ENCODE measurements at places on chromosomes 4 and X.
A peak's percentile ranks its signal among the peaks of the same experiment; 100 is the strongest.

- DNase-seq, result no peak
These were observed 11.0 kb downstream of the ODAPH start for GRCh38 chr4:75566911-75567310.

DNA sequence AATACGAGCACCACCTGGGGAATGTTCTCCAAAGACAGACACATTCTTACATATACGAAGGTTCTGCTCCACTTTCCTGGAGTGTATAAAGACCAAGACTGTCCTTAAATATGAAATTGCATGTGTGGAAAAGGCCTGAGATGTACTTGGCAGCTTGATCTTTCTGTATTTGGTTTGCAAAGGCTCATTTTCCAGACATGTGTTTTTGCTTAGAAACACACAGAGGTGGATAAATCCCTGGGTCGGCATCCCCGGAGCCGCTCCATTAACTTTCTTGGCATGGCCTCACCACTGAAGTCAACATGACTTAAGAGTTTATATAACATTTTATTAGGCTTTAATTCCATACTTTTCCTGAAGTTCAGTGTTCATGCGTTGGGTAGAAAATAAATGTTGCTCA is 239.4 kb downstream of the LDB2 start:
- DNase-seq, result peak; percentile 69

DNA sequence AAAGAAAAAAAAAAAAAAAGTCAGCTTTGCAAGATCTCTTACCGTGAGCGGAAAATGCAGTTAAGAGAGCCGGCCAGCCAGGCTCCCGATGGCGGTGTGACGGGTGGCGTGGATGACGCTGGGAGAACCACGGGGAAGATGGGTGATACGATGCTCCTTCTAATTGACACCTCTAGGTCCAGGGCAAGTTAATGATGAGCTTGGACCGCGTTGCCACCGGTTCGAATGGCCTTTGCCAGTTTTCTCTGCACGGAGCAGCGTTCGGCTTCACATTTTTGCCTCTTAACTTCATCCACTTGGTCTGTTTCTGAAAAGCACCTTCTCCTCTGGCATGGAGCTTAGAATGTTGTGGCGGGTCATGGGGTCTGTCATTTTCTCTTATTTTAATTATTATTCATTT is 33.2 kb downstream of the SHOX start:
- DNase-seq, result no peak

- no peak for DNase-seq
These were observed 61.1 kb downstream of the FBXO8 start for GRCh38 chr4:174222266-174222872.

GRCh38 chr4:84971319-84971932 is 4.9 kb upstream of the WDFY3 start:
- DNase-seq, result peak; percentile 57

DNA sequence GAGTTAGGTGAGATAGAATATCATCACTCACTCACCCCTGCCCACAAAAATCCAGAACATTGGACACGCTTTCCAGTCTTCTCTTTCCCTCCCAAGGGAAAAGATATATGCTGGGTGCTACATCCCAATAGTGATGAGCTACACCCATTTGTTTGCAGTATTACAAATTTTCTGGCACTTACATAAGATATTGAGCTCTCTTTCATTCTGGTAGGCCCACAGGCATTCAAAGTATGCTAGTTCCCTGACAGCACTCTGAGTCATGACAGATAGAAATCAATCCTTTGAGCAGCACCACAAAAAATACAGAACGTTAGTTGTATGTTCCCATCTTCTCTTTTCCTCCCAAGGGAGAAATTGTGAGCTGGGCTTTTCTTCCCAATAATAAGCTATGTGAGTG is 477.6 kb upstream of the GRID2 start:
- peak; percentile 70 for DNase-seq

DNA sequence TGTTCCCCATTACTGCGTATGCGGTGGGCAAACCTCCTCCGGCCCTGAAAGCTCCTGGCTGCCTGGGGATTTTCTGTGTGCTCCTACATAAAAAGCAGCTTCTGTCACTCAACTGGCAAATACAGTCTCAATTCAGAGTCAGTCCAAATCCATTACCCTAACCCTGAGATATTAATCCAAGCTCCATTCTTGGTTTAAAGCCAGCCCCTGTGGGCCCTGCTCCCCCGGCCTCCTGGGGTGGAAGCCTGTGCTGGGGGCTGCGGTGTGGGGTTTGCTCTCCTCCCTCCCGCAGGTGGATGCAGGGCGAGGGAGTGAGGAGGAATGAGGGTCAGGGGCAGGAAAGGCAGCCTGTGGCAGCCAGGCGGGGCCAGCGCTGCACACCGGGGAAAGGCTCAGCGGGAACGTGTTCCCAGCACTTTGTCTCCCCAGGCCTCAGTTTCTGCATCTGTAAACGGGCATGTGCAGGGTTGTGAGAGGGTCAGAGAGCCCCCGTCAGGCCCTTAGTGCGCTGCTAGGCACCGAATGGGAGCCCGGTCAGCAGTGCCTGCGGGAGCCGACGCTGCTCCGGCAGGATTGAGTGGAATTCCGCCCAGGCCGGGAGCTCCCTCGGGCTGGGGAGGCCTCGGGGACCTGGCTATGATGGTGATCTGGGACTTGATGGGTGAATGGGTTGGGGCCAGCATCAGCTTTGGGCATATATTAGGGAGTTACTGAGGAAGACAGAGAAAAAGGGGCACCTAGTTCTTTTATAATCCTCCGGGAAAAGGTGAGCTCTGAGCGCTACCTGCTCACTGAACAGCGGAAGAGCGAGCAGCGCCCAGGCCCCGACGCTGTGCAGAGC is 6.3 kb upstream of the RGS12 start:
- DNase-seq, result no peak

GRCh38 chrX:71953391-71953790 is 42.7 kb downstream of the NHSL2 start:
- DNase-seq, result no peak

- peak; percentile 63 for DNase-seq
These were observed 9.6 kb upstream of the DLG3 start for GRCh38 chrX:70434914-70435586.

DNA sequence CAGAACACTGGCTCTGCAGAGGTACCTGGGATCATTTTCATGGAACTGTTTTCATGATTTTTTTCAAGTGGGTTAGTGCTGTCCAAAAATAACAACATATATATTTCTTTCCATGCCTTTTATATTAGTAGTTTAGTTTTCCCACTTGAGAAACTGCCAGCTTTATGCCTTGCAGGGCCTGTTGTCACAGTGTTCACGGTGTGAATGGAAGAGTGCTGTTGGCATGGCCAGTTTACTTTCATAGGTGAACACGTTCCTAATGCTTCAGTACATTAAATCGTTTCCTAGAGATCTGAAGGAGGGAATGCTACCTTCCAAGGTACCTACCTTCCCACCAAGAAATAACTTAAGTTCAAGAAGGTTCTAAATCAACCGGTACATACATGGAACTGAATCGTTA is 12.6 kb downstream of the DOCK11 start:
- DNase-seq, result no peak

- DNase-seq, result no peak
These were observed 111.9 kb downstream of the SORBS2 start for GRCh38 chr4:185700048-185700447.

DNA sequence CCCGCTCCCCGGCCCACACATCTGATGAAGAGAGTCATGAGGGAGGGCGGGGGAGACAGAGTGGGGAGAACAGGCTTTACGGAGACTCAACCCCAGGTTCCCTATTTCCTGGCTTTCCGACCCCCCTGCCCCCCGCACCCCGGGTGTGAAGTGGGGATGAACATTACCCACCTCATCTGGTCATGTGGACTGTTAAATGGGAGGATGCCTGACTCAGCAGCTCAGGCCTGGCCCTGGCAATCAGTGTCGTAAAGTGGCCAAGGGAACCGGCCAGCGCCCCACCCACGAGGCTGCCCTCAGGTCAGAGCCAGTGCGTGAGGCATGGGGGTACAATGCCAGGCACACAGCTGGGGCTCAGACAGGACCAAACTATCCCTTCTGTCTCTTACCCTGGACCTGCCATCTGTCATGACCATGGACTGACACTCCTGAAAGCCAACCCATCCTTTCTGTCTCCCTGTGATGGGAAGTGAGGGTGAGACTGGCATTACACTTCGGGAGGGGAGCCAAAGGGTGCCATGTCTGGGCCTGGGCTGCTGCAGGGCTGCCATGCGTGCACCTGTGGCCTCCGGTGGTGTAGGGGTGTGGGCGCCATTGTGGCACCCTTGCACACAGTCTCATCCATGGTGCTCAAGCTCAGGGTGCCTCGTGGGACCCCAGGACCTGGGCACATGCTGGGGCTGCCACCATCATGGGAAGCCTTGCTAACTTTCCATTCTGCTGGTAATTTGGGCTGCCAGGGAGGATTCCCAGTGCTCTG is 106.1 kb upstream of the PSAPL1 start:
- no peak for DNase-seq

DNA sequence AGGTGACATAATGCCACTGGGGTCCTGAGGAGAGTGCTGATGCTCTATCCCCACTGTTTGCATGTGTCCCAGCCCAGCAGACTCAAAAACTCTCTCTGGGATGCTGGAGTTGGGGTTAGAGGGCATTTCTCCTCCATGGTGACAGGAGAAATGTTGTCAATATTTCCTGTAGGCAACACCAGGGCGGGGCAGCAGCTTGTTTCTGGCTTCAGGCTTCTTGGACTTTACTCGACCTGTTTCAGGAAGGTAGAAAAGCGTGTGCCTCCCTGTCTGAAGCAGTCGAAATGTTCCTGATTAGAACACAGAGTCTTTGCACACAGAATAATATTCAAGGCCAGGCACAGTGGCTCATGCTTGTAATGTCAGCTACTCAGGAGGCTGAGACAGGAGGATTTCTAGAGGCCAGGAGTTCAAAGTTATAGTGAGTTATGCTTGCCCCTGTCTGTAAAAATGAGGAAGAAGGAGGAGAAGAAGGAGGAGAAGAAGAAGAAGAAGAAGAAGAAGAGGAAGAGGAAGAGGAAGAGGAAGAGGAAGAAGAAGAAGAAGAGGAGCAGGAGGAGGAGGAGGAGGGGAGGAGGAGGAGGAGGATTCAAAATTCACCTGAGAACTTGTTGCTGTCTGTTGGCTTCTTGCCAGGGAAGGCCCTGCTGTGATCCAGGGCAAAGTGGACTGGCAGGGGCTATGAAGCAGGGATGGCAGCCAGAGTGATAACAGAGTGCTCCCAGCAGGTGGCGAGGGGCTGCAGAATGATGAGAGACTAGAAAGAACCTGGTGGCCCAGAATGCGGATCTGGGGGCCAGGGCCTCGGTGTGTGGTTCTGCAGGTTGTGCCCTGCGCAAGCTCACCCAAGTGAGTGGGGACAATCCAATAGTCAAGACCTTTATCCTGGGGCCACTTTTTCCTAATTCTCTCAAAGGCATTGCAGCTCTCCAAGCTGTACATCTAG is 82.9 kb downstream of the RTL5 start:
- no peak for DNase-seq

GRCh38 chrX:74922922-74923543 is 2.2 kb downstream of the NEXMIF start:
- DNase-seq, result no peak

DNA sequence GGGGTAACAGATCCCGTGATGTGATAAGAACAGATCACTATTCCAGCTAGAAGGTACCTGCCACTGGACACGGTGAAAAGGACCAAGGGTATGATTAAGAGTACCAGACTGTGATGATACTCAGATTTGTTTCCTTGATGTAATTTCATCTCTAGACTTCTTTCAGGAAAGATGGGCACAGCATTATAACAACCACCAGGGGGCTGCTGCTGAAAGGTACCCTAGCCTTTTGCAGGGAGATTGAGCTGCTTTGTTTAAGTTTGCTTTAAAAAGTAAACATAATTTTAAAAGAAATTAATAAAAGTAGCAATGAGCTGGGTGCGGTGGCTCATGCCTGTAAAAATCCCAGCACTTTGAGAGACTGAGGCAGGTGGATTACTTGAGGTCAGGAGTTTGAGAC is 145.4 kb downstream of the EMCN start:
- DNase-seq, result no peak

GRCh38 chr4:87974856-87975462 is 555 bp upstream of the SPP1 start:
- no peak for DNase-seq

DNA sequence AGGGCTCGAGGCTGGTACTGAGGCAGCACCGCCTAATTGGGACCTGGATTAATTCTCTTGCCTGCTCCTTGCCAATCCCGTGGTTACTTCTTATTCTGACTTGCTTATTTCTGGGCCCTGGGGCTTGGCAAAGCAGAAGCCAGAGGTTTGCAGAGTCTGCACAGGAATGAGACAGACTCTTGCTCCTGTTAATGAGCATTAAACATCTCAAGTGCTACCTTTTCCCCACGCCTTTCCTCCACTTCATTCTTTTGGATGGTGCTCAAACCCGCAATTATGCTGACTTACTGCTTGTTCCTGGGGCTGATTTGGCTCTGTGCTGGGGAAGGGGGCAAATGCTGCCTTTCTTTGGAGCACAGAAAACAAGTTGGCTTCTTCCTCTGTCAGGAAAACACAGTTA is 16.5 kb upstream of the STOX2 start:
- no peak for DNase-seq

GRCh38 chr4:3317011-3317655 is 24.3 kb downstream of the RGS12 start:
- no peak for DNase-seq

DNA sequence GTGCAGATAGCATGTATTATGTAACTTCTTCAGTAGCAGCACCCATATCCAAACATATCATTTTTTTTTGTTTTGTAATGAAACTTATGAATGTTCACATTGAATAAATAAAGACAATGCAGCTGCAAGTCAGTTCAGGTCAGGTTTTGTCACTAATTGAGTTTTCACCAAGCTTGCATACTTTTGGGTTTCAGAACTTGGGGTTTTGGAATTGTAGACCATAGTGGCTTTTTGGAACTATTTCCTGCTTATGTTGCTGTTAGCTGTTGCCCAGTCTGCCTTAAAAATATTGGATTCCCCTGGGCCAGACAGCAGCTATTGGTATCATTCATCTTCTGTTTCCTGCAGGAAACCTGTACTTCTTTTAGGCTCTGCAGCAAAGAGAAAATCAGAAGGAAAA is 113.4 kb upstream of the LIMCH1 start:
- no peak for DNase-seq

GRCh38 chr4:57051095-57051494 is 59.1 kb downstream of the IGFBP7 start:
- DNase-seq, result no peak

- no peak for DNase-seq
These were observed 8.3 kb downstream of the L1CAM start for GRCh38 chrX:153877571-153878261.

DNA sequence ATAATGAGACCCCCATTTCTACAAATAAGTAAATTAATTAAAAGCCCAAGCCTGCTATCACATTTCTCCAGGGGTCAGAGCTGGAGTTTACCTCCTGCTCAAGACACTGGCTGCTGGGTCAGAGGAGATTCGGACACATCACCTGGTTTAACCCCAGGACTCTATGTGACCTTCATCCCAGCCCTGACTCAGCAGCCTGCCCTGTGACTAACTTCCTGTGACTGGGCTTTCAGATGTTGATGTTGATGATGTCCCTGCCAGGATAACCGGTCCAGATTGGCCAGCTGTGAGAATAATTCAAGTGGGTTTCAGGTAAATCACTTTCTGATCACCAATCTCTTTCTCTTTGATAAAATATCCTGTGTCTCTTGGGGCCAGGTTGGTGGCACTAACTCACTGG is 102.4 kb upstream of the MAML3 start:
- peak; percentile 43 for DNase-seq

GRCh38 chrX:111837197-111837596 is 38.8 kb upstream of the TRPC5OS start:
- DNase-seq, result no peak

All from fibroblast of skin of right quadriceps (primary cell).